Fibroblast of skin of right quadriceps (primary cell): ENCODE measurements at places on chromosomes 3 and 15.

- DNase-seq = no peak
Measured at GRCh38 chr3:155492841-155493240, 199.4 kb upstream of the STRIT1 start.

GRCh38 chr15:33671456-33671855 is 296.8 kb upstream of the CHRM5 start:
- DNase-seq = no peak

- DNase-seq = no peak
Measured at GRCh38 chr3:107297597-107297996, 79.6 kb upstream of the CCDC54 start.

GRCh38 chr3:38836561-38836960 is 20.5 kb upstream of the SCN10A start:
- DNase-seq = no peak

GRCh38 chr3:195079636-195080035 is 191.3 kb downstream of the XXYLT1 start:
- no peak for DNase-seq

DNA sequence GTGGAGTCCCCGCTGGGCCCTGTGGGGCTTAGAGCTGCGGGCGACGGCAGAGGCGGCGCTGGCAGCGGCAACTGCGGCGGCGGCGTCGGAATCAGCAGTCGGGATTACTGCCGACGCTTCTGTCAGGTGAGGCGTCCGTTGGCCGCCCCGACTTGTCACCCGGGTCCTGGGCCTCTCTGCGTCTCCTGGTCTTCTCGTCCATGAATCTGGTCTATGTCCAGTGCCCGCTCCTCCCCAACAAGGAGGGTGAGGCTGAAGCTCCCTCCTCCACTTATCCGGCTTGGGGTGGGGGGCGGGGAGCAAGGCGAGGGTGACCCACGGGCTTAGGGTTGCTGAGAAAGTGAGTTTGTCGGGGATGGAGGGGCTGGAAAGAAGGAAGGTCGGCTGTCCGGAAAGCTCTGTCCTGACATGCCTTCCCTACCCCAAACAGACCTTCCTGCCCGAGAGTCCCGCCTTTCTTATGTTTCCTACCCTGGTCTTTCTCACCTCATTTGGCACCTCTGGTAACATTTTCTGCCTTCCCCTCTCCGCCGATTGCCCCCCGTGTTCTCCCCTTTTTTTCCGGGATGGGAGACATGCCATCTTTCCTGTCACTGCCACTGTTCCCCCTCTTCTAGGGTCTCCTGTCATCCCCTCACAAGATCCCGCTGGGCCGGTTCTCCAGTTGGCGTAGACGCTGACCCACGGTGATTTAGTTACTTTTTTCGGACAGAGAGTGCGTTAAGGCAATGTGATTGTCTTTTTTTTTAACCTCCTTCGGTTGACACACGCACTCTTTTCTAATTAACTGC is 520 bp downstream of the ZNF654 start:
- no peak for DNase-seq

- no peak for DNase-seq
Measured at GRCh38 chr15:69593488-69593887, 140.9 kb downstream of the RPLP1 start.

DNA sequence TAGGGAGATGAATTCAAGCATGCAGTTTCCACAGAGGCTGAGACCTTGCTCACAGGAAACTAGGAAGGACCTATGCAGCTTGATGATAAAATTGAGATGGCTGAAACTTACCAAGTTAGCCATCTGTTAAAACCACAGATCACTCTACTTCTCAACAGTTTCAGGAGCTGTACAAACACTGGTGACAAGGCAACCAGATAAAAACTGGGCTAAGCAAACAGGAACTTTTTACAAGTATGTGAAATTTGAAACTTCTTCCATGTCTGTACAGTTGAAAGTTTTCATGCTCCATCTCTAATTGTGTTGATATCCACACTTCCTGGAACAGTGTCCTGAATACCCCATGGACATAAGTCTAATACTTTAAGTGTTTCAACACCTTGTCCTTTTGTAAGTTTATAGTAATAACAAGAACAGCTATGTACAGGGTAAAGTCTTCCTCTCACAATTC is 78.2 kb downstream of the FAIM start:
- peak; percentile 91 for DNase-seq

DNA sequence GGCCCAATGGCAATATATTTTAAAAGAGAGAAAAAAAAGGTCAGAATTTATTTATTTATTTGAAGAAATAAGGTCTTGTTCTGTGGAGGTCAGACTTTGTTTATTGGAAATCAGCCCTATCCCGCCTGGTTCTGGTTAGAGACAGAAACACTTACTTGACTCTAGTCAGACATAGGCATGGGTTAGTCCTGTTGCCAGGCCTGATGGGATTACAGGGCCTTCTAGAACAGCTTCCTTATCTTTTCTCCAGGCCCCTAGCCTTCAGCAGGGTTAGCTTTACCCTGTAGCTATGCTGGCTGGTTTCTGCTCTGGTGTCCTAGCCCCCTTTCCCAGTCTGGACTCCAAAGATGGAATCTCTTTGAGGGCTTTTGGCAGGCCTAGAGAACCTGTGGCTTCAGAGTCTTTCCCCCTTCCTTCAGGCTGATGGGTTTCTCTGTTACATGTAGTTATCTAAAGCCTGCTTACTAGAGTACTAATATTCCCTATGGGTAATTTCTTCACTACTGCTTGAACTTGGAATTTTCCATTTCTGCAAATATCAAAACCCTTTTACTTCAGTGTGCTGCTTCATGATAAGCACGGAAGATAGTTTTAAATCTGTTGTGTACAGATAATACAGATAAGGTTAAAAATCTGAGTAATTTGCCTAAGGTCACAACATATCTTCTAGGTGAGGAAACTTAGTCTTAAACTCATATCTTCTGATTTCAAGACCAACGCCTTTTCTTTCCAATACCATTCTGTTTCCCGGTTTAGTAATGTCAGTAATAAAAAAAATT is 10.6 kb downstream of the IREB2 start:
- DNase-seq = no peak

DNA sequence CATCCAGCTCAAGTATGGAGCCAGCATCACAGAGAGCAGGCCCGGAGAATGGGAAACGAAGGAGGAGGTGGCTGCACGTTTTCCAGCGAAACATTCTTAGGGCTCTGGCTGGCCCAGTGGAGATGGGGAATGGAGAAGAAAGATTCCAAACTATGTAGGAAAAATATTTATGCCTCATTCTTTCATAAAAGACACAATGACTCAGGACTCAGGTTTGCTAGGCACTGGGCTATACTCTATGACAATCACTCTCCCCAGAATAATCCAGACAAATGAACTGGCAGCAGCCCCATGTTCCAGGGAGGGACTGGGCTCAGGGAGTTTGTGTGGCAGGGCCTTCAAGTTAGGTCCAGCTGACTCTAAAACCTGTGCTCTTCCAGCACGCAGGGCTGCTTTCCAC is 110.8 kb upstream of the RAD18 start:
- peak; percentile 74 for DNase-seq

- DNase-seq = no peak
Measured at GRCh38 chr3:138591392-138591791, 2.7 kb downstream of the CEP70 start.

DNA sequence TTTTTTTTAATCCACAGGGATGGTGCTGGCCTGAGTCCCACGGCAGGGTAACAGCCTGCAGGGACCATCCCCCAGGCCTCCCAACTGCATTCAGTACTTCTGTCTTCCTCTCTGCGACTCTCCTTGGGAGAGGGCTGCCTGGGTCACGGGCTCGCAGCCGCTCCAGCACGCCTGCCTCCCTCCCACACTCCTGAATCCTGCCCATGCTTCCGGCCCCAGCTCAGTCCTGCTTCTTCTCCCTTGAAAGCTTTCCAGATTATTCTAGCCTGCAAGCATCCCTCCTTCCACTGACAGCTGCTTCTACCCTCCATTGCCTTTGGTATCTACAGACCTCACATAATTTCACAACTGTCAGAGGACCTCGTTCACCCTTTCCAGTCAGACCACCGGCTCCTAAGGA is 32.4 kb downstream of the MEGF11 start:
- DNase-seq = no peak

DNA sequence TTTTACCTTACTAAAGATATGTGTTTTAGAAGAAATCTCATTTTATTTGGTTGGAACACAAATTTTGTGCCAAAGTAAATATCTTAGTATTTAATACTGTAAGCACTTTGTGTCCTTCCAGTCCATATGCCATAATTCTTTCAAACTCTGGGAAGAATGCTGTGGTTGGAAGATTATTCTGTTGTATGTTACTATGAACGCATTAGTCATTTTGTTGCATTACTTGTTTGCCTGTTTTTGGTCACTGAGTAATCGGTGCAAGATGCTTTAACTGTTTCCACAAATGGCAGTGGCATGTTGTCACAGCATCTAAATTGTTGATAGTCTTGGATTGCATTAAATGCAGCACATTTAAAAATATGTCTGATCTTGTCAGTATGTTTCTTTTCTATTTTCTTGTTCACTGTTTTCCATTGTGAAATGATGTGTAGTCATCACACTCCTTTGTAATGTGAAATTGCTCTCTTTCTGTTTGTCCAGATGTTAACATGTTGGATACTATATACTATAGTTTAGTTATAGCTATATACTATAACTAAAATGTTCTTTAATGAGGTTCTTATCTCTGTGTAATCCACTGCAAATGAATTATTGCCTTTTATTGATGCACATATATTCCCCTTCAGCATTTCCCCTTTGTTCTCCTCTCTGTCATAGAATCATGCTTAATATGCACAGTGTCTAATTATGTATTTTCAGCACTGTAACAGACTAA is 89.9 kb upstream of the FLNB start:
- DNase-seq = peak; percentile 94

DNA sequence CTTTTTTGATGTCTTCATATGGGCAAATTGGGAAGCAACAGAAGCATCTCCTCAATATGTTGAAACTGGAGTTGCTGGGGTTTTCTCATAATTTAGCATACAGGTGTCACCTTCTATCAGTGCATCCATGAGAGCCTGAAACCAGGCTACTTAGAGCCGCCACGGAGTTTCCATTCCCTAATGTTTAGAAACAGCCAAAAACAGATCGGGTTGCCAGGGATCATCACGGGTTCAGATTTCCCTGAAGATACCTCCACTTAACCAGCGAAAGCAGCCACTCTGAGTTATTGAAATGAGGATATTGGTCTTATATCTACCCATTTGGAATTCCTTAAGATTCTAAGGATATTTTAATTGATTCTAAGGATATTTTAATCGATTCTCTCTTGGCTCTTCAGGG is 14.5 kb downstream of the TERB2 start:
- DNase-seq = no peak

GRCh38 chr3:30943206-30943605 is 48.7 kb upstream of the GADL1 start:
- no peak for DNase-seq

GRCh38 chr15:45583731-45584639 is 3.2 kb upstream of the BLOC1S6 start:
- no peak for DNase-seq

DNA sequence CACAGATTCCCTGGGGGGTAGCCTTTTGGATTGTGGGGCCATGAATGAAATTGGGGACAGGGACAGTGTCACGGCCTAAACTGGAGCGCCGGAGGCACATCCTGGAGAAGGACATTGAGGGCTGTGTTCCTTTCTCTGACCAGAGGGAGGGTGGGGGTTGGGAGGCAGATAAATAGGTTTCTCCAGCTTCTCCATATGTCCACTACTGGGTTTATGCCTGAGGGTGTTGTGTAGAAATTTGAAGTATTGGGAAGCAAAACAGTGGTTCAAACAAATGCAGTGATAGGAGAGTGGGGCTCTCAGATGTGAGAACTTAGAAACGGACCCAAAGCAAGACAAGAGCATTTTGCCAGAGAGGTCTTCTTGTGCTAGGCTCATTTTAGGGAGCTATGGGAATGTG is 34.3 kb downstream of the TRIM71 start:
- DNase-seq = no peak

- no peak for DNase-seq
Measured at GRCh38 chr3:183491109-183491922, 62.9 kb upstream of the MCF2L2 start.

DNA sequence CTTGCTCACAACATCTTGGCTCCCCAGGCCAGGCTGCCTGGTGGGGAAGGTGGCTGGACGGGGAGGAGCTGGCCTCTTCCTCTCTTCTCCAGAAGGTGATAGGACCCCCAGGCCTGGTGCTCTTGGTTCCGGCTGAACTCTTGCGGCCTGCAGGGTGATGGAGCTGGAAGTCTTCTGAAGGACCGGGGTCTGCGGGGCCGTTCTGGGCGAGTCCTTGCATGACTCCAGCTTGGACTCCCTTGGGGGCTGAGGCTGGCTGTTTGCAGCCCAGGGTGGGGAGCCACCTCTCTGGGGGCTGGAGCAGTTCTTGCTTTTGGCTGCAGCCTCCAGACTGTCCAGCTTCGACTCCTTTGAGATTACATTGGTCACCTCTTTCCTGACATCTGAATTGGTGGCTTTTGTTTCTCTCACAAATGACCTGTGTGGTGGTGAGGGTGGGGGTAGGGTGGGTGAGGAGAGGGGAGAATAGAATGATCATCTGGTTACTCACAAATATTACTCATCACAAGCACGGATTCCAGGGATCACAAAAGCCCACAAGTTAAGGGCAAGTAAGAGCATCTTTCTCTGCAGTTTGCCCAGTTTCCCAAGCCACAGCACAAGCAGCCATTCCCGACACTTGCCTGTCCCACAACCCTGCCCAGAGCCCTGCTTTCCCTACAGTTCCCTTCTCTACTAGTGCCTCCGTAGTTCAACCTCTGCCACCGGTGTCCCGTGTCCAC is 149.1 kb upstream of the HACD2 start:
- peak; percentile 95 for DNase-seq

- no peak for DNase-seq
Measured at GRCh38 chr15:40988156-40988555, 34.9 kb downstream of the CHAC1 start.

DNA sequence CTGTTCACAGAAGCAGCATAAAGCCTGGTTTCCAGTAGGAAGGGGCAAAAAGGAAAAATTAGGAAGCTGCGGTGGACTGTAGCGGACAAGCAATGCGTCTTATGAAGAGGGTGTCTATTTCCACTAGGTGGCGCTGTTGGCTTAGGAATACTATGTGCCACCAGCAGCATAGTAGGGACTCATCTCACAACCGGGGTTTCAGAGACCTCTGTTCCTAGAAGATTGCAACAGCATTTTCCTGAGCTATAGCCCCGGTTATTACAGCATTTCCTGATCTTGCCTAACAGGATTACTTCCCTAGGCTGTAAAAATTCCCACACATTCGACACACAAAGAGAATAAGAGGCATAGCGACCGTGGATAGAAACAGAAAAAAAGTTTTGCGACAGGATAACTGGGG is 683.0 kb downstream of the TBL1XR1 start:
- peak; percentile 28 for DNase-seq
